ENCODE measurements at places on chromosomes 12 and 14.

- DNase-seq: no peak
Observed at GRCh38 chr12:20931894-20932293, 121.4 kb downstream of the SLCO1B3 start.

- no peak for DNase-seq
Observed at GRCh38 chr14:53183056-53183455, 29.9 kb upstream of the DDHD1 start.

DNA sequence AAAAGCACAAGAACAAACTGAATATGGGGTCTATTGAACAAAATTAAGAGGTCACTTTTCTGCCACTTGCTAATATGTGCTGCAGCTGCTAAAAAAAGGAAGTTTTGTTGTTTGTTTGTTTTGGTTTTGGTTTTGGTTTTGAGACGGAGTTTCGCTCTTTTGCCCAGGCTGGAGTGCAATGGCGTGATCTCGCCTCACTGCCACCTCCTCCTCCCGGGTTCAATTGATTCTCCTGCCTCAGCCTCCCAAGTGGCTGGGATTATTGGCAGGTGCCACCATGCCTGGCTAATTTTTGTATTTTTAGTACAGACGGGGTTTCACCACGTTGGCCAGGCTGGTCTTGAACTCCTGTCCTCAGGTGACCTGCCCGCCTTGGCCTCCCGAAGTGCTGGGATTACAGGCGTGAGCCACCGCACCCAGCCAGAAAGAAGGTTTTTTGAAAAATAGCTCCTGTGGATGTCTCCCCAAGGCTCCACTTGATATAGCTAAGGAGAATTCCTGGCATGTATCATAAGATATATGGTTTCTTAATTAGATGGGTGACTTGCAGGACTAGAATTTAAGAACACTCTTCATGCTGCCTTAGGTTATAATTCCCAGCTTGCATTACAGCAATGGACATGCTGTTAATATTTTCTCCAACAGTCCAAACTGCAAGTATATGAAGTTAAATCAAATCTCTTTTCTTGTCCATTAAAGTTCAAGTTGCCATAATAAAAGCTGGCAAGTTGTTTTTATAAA, 237.6 kb upstream of the AMIGO2 start:
- no peak for DNase-seq

- DNase-seq: no peak
Observed at GRCh38 chr12:90084018-90084417, 375.4 kb upstream of the ATP2B1 start.

GRCh38 chr14:42429401-42429800, 822.7 kb downstream of the LRFN5 start:
- DNase-seq: no peak

- no peak for DNase-seq
Observed at GRCh38 chr14:53786045-53786444, 170.6 kb downstream of the BMP4 start.

DNA sequence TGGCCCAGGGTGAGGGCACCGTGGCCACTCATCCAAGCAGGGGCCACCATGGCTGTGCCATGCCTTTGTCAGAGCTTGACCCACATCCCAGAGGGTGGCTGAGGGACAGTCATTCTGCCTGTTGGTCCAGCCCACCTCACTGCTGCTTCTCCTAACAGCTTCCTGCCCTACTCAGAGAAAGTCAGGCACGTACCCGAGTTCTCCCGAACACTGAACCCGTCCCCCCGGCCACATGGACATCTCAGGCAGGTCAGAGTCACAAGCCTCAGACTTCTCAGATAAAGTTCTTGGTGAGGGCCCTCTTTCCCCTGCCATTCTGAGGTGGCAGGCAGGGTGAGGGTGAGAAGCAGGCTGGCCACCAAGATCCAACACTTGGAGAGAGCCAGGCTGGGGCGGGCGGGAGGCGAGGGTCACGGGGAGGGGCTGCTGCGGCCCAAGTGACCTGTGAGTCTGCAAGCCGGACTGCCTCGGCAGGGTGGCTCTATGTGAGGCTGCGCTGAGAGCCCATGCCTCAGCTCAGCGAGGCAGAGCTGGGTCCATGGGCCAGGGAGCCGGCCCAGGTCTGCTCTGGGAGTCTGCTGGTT, 317.8 kb downstream of the TMEM121 start:
- DNase-seq: no peak

GRCh38 chr14:106528717-106529116, 1002.3 kb downstream of the TMEM121 start:
- DNase-seq: no peak

- no peak for DNase-seq
Observed at GRCh38 chr12:47393403-47393790, 312.4 kb downstream of the RPAP3 start.

DNA sequence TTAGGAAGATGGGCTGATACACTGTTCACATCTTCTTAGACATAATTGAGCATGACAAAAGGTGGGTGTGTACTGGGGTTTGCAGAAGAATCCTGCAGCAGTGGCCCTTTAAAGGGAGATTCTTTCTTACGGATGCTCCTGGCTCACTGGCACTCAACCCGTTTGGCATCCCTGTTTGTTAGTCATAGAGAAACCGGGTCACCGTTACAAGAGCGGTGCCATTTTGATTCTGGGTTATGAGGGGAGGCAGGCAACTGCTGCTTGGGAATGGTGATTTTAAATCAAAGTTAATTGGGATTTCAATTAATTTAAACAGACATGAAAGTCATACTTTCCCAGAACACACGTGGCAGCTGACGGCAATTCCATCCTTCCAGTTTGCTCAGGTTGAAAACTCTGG, 245.8 kb downstream of the AACS start:
- no peak for DNase-seq

GRCh38 chr14:36315159-36315853, 5.1 kb downstream of the MBIP start:
- peak; percentile 39 for DNase-seq

GRCh38 chr12:52305921-52306705, 14.8 kb upstream of the KRT81 start:
- no peak for DNase-seq

GRCh38 chr12:104376650-104377513, 73.3 kb downstream of the EID3 start:
- DNase-seq: no peak

DNA sequence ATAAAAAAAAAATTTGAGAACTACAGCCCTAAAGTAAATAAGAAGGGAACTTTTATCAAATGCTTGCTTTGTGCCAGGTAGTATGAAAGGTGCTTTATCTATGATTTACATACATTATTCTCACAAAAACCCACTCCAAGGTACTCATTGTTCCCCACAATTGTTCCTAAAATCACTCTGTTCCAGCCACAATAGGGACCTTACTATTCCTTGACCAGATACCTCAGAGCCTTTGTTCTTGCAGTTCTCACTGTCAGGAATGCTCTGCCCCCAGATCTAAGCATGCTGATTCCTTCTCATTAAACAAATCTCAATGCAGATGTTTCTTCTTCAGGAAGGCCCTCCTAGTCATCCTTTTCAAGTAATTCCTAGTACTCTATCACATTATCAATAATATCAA, 60.2 kb downstream of the PPP1R12A start:
- DNase-seq: no peak

DNA sequence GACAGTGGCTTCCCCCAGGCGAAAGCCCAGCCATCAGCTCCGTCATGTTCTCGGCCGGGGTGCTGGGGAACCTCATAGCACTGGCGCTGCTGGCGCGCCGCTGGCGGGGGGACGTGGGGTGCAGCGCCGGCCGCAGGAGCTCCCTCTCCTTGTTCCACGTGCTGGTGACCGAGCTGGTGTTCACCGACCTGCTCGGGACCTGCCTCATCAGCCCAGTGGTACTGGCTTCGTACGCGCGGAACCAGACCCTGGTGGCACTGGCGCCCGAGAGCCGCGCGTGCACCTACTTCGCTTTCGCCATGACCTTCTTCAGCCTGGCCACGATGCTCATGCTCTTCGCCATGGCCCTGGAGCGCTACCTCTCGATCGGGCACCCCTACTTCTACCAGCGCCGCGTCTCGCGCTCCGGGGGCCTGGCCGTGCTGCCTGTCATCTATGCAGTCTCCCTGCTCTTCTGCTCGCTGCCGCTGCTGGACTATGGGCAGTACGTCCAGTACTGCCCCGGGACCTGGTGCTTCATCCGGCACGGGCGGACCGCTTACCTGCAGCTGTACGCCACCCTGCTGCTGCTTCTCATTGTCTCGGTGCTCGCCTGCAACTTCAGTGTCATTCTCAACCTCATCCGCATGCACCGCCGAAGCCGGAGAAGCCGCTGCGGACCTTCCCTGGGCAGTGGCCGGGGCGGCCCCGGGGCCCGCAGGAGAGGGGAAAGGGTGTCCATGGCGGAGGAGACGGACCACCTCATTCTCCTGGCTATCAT, 663 bp downstream of the PTGER2 start:
- peak; percentile 43 for DNase-seq

GRCh38 chr14:89856871-89857345, 97.6 kb downstream of the EFCAB11 start:
- no peak for DNase-seq

DNA sequence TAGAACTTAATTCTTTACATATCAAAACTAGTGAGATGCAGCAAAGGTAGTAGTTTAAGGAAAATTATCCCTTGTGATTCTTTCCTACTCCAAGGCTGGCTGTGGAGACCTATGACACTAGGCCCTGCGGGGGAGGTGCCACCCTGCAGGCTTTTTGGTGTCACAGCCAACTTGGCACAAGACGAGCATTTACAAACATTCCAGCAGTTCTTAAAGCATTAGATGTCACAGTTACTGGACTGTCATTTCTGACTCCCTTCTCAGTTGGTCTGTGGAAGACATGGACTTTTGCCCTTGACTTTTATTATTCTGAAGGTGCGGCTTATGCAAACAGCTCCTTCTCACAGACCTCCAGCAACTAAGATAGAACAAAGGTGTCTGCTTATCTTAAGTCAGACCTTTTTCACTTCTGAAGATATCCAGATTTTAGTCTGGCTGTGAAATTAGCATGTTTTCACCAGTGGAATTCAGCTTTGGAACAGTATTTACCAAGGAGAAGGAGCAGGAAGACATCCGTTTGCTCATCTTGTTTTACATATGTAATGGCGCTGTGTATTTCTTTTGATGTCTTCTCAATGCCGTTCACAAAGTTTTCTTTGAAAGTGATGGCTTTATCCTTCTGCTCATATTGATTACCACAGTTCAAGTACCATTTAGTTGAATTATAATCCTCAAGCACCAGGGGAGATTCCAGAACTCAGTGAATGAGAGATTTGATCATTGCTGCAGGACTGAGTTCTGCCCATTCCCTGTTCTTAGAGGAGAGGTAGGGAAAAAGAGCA, 17.9 kb downstream of the SRGAP1 start:
- DNase-seq: no peak

- DNase-seq: no peak
Observed at GRCh38 chr14:50222055-50222613, 9.2 kb downstream of the SOS2 start.

DNA sequence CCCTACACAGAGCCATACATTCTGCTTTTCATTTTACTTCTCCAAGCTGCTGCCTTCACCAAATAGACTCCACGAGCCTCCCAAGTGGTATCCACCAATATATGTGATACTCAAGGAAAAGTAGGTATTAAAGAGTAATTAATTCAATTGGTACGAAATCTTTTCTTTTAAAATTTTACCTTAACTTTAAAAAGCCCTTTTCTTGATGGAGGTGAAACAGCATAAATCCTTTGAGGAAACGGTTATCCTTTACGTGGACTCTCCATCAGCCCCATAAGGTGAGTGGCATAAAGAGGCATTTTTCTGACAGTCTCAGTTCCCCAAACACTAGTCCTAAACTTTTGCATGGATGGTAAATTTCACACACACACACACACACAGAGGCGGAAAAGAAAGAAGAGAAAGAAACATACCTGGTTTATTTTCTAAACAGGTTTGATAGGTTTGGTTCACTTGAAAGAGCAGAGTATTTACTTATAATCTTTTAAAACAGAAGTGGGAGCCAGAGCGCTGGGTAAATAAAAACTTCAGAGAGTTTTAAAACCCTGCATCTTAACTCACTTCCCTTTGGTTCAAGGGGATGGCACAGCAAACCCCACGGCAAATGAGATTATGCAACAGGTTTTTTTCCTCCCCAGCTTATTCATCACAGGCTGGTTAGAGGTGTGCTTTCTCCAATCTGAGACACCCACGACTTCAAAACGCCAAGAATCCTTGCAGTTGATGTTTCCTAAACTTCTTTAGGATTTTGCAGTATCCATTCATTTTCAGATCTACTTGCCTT, 1.9 kb downstream of the DUSP16 start:
- peak; percentile 42 for DNase-seq

DNA sequence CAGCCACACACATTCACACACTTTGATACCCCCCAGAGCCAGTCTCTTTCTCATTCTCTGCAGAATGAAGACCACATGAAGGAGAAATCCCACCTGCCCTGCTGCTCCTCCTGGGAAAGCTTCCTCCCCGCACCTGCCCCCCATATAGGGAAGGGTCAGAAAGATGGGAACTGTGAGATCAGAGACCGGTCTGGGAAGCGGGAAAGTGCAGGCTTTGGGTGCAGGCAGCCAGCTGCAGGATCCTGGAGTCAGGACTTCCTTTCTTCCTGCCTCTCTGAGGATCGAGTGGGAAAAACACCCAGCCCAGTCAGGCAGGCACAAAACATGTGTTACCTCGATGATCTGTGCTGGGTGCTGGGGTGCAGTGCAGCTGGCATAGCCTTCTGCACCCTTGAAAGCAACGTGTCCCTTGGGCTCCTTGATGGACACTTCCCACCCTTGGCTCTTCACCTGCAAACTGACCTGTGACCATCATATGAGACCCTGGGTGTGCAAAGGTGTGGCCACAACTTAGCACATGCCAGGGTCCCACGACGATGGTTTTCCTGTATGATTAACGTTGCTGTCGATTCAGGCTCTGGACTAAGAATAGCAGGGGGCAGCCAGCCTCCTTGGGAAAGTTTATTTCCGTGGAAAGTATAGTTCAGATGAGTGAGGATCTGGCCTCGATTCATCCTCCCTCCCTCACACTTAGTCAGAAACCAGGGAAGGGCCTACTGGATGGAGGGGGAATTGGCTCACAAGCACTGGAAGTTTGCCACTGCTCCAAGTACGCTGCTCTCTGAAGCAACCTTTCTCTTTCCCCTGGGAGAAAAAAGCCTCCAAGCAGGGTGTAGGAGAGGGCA, 105.4 kb upstream of the MED13L start:
- no peak for DNase-seq

DNA sequence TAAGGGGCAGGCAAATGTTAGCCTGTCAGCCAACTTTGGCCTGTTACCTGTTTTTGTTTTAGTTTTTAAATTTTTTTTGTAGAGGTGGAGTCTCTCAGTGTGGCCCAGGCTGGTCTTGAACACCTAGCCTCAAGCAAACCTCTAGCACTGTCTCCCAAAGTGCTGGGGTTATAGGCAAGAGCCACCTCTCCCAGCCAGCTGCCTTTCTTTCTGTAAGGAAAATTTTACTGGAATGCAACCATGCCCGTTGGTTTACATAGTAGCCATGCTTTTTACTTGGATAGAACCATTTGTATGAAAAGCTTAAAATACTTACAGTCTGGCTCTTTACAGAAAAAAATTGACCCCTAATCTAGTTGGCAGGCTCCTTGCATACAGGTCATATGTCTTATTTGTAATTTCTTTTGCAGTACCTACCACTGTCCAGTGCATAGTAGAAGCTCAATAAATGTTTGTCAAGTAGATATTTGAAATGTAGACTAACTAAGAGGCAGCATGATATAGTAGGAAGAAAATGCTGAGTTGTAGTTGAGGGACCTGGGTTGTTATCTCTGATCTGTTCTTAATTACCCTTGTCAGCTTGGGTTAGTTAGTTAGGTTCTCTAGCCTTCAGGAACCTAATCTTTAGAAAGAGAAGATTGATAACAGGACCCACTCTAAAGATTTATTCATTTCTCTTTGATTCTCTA, 4.7 kb downstream of the MDM2 start:
- no peak for DNase-seq
